Tibial nerve (tissue), 4 donors: ENCODE measurements at places on chromosomes 2 and 18. TPM values are rescaled to one million over a fixed set of nuclear protein-coding genes. Genes with fewer than 3 reads are reported as not detected.

DNA sequence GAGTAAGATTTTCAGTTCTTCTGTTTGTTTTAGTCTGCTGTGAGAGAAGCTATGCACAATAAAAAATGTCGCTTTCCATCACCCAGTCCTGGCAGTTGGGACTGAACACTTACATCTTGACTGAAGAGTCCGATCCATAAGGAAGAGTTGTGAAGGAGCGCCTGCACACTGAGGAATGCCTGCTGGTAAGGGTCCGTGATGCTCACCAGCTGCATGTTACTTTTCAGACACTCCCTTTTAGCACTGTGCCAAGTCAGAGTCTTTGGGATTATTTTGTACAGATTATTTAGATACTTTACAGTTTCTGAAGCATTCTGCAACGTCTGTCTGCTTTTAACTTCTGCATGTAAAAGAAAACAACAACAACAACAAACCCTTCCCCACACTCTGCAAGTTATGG, 42.6 kb upstream of the CD302 start:
- no peak overlapping the region for H3K4me3 ChIP-seq
- H3K4me1 ChIP-seq, result no peaks in the 10 kb centered on the region
- H3K27ac ChIP-seq, result no peak overlapping the region
- no peaks in the 10 kb centered on the region for H3K36me3 ChIP-seq

GRCh38 chr2:65404988-65405697, 27.3 kb downstream of the SPRED2 start:
- peaks cover 5% of the 10 kb centered on the region for H3K4me1 ChIP-seq
- no peak overlapping the region for H3K4me3 ChIP-seq
- no peak overlapping the region for H3K27ac ChIP-seq
- H3K27me3 ChIP-seq, result no peaks in the 10 kb centered on the region
- no peaks in the 10 kb centered on the region for H3K36me3 ChIP-seq
- DNase-seq, result no peak

DNA sequence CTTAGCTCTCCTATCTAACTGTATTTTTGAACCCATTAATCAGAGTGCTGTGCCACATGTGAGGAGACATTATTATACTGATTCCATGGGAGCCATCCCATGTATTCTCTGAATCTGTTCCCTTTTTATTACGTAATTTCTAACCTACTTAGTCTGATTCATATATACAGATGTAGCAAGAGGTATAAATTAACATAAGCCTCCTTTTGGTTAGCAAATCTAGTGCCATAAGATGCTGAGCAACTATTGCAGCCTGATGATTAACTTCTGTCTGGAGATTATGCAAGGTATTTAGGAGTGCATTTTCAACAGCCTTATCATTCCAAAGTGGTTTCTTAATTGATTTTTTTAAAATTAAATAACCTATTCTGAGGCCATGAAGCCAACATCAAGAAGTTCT, 114.1 kb upstream of the MSH2 start:
- no peak overlapping the region for H3K4me3 ChIP-seq
- H3K36me3 ChIP-seq, result no peaks in the 10 kb centered on the region
- no peak for DNase-seq
- no peaks in the 10 kb centered on the region for H3K27me3 ChIP-seq
- no peak overlapping the region for H3K27ac ChIP-seq

DNA sequence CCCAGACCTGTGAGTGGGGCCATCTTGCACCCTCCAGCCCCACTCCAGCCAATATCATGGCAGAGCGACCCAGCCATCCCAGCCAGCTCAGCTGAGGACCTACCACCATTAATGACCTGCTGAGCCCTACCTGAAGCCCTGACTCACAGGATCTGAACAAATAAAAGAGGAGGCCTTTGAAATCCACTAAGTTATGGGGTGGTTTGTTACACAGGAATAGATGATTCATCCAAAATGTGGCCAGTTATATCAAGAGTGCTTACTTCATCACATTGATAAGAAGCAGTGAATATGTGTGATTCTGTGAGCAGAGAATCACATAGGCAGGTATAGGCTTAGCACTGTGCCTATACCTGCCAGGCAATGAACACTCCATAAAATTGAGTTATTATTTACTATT, 34.7 kb upstream of the FAM124B start:
- H3K27ac ChIP-seq, result no peak overlapping the region
- no peak overlapping the region for H3K4me3 ChIP-seq
- no peaks in the 10 kb centered on the region for H3K4me1 ChIP-seq
- H3K36me3 ChIP-seq, result no peaks in the 10 kb centered on the region

- no peaks in the 10 kb centered on the region for H3K4me1 ChIP-seq
- no peak overlapping the region for H3K4me3 ChIP-seq
- no peaks in the 10 kb centered on the region for H3K27me3 ChIP-seq
- no peak for DNase-seq
Measured at GRCh38 chr2:147231607-147232006, 613.2 kb upstream of the ACVR2A start.

DNA sequence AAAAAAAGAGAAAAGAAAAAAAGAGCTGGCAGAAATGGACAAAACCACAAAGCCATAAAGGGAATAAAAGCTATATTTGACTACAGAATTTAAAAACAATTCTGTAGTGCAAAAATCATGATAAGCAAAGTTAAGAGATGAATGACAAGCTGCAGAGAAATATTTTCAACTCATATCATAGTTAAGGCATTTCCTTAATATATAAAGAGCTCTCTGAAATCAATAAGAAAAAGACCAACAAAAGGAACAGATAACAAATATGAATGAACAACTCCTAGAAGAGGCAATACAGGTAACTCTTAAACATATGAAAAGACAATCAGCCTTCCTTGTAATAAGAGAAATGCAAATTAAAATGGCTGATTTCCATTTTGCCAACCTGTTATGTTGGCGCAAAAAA, 26.2 kb downstream of the OTOF start:
- H3K27me3 ChIP-seq, result no peaks in the 10 kb centered on the region
- no peak for DNase-seq
- no peaks in the 10 kb centered on the region for H3K4me1 ChIP-seq
- H3K36me3 ChIP-seq, result no peaks in the 10 kb centered on the region
- no peak overlapping the region for H3K4me3 ChIP-seq
- H3K27ac ChIP-seq, result no peak overlapping the region

Gene QPCT
- total RNA-seq, result 4.4 TPM

Gene LIPG
- total RNA-seq, result 0.44 TPM

Gene FBXO41
- 1.5 TPM for total RNA-seq

Gene NTSR2
- total RNA-seq, result 4.2 TPM

- DNase-seq, result no peak
- no peak overlapping the region for H3K4me3 ChIP-seq
- H3K27me3 ChIP-seq, result no peaks in the 10 kb centered on the region
Measured at GRCh38 chr2:134405611-134406081, 151.8 kb downstream of the MGAT5 start.

GRCh38 chr2:28406276-28407096, 13.8 kb downstream of the FOSL2 start:
- no peak for DNase-seq
- H3K4me1 ChIP-seq, result peaks cover 80% of the 10 kb centered on the region
- no peak overlapping the region for H3K4me3 ChIP-seq
- peaks cover 11% of the 10 kb centered on the region for H3K36me3 ChIP-seq

- no peaks in the 10 kb centered on the region for H3K36me3 ChIP-seq
- H3K4me3 ChIP-seq, result no peak overlapping the region
- no peaks in the 10 kb centered on the region for H3K4me1 ChIP-seq
- H3K27me3 ChIP-seq, result no peaks in the 10 kb centered on the region
Measured at GRCh38 chr2:207616185-207616584, 9.0 kb downstream of the METTL21A start.

Gene STPG4
- total RNA-seq, result 1.4 TPM

DNA sequence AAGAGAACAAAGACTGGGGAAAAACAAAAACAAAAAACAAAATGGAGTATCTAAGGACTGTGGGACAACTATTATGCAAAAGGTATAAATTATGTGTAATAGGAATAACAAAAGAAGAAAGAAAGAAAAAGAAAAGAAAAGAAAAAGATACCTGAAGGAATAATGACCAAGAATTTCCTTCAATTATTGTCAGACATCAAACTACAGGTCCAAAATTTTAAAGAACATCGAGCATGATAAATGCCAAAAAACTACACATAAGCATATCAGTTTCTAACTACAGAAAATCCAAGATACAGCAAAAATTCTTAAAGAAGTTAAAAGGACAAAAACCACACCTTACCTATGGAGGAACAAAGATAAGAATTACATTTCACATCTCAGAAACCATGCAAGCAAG, 93.0 kb downstream of the SPIRE1 start:
- no peak overlapping the region for H3K4me3 ChIP-seq
- H3K36me3 ChIP-seq, result no peaks in the 10 kb centered on the region
- DNase-seq, result no peak
- no peak overlapping the region for H3K27ac ChIP-seq

Gene GPR35
- total RNA-seq, result 2.6 TPM

GRCh38 chr2:111194835-111195621, 74.3 kb downstream of the BCL2L11 start:
- H3K4me1 ChIP-seq, result no peaks in the 10 kb centered on the region
- no peaks in the 10 kb centered on the region for H3K27me3 ChIP-seq
- no peaks in the 10 kb centered on the region for H3K36me3 ChIP-seq

DNA sequence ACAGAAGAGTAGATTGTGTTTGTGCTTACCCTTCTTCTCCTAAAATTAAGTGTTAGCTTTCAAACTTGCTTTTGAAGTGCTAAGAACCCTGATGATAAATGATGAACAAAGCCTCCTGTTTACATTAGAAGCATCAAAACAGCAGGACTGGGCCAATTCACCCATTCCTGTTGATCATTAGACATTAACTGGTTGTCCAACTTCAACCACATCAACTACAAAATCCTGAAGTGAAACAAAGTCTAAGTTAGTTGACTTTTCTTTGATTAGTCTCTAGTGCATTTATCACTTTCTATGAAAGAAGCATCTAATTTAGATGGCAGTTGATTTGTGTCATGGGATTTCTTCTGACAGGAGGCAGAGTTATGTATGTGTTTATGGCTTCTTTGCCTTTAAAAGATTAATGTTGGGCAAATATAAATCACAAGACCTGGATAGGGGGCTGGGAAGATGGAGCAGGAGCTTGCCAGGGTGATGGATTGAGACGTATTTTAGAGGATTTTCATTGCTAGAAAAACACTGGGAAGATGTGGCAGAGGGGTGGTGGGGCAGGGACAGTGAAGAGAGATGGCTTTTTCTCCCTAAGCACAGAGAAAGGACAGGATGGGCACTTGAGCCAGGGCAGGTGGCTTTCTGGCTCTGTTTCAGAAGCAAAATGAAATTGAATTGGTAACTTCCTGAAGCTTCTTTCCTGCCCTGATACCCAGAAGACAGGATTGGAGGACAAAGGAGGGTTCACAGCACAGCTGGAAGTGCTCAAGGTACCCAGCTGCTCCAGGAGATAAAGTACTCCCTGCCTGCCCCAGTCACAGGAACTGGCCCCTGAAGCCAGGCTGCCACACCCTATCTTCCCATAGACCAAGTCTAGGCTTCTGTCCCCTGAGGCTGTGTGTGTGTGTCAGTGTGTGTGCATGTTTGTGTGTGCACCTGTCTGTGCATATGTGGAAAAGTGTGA, 20.5 kb downstream of the GYPC start:
- H3K4me3 ChIP-seq, result no peak overlapping the region
- H3K27me3 ChIP-seq, result no peaks in the 10 kb centered on the region
- no peaks in the 10 kb centered on the region for H3K4me1 ChIP-seq
- no peak overlapping the region for H3K27ac ChIP-seq
- no peak for DNase-seq

- no peak overlapping the region for H3K27ac ChIP-seq
- H3K4me1 ChIP-seq, result no peaks in the 10 kb centered on the region
- no peaks in the 10 kb centered on the region for H3K36me3 ChIP-seq
- DNase-seq, result no peak
- no peaks in the 10 kb centered on the region for H3K27me3 ChIP-seq
Measured at GRCh38 chr18:61413396-61413795, 80.2 kb downstream of the CDH20 start.

DNA sequence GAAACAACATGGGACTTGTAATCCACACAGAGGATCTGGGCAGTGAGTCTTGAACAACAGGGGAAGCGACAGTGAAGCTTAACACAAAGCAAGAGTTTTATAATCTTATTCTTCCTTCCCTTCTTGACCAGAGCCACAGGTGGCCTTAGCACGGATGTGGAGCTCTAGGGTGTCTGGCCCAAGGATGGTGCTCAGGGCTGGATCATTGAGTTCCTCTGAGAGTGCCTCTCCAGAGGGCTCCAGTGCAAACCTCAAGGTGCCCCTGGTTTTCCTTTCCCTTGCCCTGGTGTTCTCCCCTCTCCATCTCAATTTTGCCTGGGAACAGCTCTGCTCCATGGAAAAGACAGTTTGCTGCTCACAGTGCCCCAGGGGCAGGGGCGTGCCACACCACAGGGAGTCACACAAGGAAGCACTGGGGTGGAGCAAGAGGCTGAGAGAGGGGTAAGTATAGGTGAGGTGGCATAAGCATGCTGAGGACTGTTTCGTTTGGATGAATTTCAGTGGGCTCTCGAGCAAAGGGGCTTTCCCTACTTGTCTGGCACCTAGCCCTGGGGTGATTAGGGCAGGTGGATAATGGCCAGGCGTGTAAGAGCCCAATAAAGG, 88.6 kb upstream of the B3GNT7 start:
- no peaks in the 10 kb centered on the region for H3K27me3 ChIP-seq
- no peak overlapping the region for H3K4me3 ChIP-seq
- no peaks in the 10 kb centered on the region for H3K36me3 ChIP-seq
- H3K4me1 ChIP-seq, result no peaks in the 10 kb centered on the region
- no peak for DNase-seq

Gene EFHD1
- total RNA-seq, result 46.7 TPM

Gene ALKAL2
- total RNA-seq, result 38.9 TPM

DNA sequence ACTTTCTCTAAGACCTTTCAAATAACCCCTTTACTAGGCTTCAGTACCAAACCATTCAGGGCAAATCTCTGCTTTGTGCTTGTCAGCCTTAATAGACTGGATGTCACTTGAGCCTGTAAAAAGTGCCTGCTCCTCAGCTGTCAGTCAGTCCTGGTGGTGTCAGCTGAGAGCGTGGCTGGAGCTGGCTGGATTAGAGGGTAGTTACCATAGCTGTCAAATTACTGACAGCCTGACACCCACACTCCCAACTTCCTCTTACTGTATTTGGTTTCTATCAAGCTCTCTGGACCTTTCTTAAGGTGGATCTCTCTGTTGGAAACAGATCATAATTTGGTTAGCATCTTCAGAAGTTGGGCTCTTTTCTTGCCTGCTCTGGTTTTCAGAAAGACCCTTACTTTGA, 371.4 kb upstream of the ATP5MC3 start:
- H3K27ac ChIP-seq, result no peak overlapping the region
- H3K4me3 ChIP-seq, result no peak overlapping the region
- H3K4me1 ChIP-seq, result no peaks in the 10 kb centered on the region

GRCh38 chr18:35642802-35643201, 61.3 kb downstream of the GALNT1 start:
- peaks cover 13% of the 10 kb centered on the region for H3K36me3 ChIP-seq
- DNase-seq, result no peak
- no peak overlapping the region for H3K27ac ChIP-seq

DNA sequence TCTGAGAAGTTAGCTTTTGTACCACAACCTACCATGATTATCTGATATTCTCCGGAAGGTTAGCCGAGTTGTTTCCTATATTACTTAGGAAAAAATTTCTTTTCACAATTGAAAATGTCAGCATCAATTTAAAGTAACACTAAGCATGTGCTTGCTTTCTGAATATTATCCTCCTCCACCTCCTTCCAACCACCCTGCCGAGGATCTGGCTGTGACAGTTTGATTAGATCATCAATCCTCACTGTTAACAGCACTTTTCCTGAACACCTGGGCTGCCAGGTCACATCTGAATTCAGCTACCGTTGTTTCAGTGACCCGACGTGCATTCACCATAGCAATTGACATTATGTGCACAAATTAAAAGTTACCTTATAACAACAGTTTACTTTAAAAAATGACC, 207.0 kb downstream of the ZNF407 start:
- H3K4me1 ChIP-seq, result no peaks in the 10 kb centered on the region
- no peaks in the 10 kb centered on the region for H3K36me3 ChIP-seq
- DNase-seq, result no peak
- H3K4me3 ChIP-seq, result no peak overlapping the region
- H3K27ac ChIP-seq, result no peak overlapping the region

Gene SUPT7L
- 33.2 TPM for total RNA-seq
